ENCODE measurements at places on chromosomes 2 and 18. TPM values are rescaled to one million over a fixed set of nuclear protein-coding genes. Genes with fewer than 3 reads are reported as not detected.
A peak's percentile ranks its signal among the peaks of the same experiment; 100 is the strongest.

GRCh38 chr18:49364821-49365220 lies 95.6 kb downstream of the DYM start:
- no peak for DNase-seq

DNA sequence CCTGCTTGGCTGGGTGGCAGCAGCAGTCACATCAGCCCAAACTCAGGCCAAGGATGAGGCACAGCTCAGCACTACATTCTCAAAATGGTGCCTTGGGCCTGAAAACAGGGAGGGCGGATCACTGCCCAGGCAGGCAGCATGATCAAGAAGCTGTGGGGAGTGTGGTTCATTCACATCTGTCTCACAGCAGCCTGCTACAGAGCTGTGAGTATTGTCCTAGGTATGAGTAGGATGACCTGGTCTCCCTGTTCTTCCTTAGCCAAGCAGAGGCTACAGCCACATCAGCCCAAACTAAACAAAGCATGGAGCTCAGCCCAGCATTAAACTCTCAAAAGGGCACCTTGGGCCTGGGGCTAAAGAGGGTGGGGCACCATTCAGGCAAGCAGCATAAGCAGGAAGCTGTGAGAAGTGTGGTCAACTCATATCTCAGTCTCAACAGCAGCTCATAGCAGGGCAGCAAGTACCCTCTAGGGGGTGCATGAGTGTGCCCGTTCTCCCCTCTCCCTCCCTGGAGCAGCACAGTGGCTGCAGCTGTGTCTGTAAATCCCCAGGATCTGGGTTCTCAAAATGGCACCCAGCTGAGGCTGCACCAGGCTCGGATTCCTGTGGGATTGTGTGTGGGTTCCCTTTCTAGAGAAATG lies 139.6 kb downstream of the TRABD2A start:
- DNase-seq = peak; percentile 18

MDH1B gene
- total RNA-seq = 9.2 TPM

GRCh38 chr18:58201733-58202730 lies 158.0 kb downstream of the NEDD4L start:
- DNase-seq = peak; percentile 70

RBM44 gene
- 0.45 TPM for total RNA-seq

DNA sequence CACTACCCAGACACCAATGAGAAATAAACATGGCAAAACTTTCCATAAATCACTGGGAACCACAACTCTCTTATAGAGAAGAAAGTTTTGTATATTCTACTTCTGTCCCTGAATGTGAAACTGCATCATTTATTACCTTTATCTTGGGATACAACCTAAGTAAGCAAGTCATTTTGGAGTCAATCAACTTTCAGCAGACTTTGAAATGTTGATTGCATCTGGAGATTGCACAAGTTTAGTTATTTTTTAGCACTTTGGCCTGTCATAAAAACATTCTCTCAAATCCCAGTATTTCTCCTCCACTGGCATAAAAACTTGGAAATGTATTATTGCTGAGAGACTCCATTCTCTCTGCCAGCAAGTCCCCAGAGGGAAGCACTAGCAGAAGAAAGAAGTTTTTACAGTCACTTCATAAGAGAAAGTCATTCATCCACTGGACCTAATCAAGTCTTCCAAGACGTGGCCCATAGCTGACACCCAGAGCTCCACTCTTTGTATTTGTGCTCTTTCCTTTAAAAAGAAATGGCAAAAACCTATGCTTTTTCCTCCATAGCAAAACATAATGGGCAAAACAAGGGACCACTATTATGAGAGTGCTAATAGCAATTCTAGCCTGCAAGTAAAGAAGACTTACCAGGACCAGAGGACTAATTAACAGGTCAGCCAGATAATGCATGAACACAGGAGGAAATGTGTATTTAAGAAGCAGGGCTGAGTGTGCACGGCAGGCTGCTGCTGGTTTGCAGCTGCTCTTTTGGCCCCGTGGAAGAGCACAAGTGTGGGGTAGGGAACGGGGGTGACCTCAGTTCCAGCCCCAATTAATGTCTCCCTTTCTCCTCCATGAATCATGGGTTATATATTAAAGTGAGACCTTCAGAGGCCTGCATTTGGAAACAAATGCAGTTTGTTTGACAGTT lies 171.5 kb downstream of the INO80D start:
- no peak for DNase-seq

DNA sequence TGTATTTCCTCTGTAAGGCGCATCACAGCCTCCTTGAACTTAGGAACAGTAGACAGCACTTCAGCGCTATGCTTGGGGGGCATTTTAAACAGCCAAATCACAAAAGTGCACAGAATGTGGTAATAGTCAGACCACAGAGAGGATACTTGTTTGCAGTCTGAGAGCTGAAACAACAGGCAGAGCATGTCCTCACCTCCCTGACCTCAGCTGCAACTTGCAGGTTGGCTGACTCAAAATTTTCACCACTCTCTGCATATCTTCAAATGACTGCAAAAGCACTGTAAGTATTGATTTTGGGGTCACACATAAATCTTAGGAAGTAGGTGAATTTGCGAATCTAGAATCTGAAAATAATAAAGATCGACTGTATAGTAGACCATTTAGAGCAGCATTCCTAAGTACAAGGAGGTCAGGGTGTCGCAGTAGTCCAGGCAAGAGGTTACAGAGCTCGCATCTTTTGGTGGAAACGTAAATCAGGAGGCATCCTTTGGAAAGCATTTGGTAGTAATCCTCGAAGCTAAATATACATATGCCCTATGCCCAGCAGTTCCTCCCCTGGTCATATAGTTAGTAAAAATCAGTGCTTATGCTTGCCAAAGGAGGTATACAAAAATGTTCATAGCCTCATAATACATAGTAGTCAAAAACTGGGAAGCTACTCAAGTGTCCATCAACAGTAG lies 108.2 kb upstream of the MYCN start:
- DNase-seq = no peak

FBXO48 gene
- total RNA-seq = 0.43 TPM

UGP2 gene
- 73.1 TPM for total RNA-seq

DNA sequence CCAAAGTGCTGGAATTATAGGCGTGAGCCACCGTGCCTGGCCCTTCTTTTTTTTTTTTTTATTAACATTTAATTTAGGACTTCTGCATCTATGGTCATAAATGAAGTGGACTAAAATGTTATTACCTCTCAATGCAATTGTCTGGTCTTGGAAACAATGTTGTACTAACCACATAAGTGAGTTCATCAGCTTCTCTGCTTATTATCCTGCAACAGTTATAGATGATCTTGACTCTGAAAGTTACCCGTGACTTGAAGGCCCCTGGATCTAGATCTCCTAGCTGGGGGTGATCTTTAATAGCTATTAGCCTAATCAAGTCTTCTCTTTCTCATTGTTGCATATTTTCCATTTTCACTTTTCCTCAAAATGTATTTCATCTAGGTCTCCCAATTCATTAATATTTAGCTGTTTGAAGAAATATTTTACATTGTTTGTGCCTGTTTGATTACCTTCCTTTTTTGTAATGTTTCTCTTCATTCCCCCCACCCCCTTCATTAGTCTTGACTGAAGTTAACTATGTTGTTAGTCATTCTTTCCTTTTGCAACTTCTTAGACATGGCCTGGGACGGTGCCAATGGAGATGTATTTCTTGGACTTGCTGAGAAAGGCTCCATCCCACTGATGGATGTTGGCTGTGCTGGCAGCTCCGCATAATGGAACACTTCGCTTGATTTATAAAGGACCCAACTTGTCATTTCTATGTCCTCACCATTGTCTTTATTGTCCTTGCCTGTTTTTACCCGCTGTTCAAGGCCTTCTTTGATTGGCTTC lies 141.6 kb upstream of the RIOK3 start:
- peak; percentile 88 for DNase-seq

GRCh38 chr2:88016960-88017779 lies 823 bp upstream of the RNU2-63P start:
- DNase-seq = no peak

MYCN gene
- total RNA-seq = not detected

- no peak for DNase-seq
Observed at GRCh38 chr18:30889519-30890301, 152.8 kb downstream of the DSC3 start.

GRCh38 chr18:49016648-49017539 lies 66.1 kb upstream of the SMAD7 start:
- peak; percentile 83 for DNase-seq

ZNF396 gene
- total RNA-seq = 0.33 TPM

DNA sequence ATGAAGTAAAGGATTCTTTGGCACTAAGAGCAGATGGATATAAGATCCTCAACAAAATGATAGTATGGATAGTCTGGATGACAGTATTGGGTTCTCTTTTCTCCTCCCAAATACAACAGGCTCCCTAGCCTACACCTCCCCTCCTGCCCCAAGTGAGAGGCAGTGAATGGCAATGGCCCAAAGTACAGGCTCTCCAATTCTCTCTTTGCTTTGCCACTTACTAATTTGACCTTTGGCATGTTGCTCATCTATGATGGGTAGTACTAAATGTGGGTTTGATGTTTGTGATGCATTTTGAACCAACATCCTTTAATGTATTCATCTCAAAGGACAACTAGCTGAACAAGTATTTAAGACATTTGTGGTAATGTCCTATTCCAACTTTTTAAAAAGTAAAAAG lies 65.9 kb downstream of the EIF5B start:
- DNase-seq = no peak

DNA sequence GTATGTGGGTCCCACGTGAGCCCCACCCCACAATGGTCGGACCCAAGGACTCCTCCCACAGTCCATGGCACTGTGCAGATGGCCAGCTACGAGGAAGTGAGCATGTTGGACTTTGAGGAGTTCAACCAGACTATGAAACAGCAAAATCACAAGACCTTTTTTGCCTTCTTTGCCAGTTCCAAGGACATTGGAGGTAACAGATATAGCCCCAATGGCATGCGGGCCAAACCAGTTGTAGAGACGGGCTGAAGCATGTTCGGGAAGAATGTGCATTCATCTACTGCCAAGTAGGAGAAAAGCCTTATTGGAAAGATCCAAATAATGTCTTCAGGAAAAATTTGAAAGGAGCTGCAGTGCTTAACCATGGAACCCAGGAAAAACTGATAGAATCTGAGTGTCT lies 12.6 kb downstream of the DNER start:
- no peak for DNase-seq

Measured in A172 (cell line).